ENCODE measurements at places on chromosomes 1 and 21. TPM values are rescaled to one million over a fixed set of nuclear protein-coding genes. Genes with fewer than 3 reads are reported as not detected.

NEGR1 gene
- total RNA-seq = not detected

ICOSLG gene
- 2.2 TPM for total RNA-seq

PTPN22 gene
- total RNA-seq = not detected

NBPF19 gene
- total RNA-seq = 3.7 TPM

LCA5L gene
- total RNA-seq = 1.8 TPM

RAP1GAP gene
- 12.0 TPM for total RNA-seq

NBPF11 gene
- total RNA-seq = 4.4 TPM

OR2L13 gene
- not detected for total RNA-seq

GJA5 gene
- not detected for total RNA-seq

LYST gene
- total RNA-seq = 5.8 TPM

PCP4 gene
- total RNA-seq = not detected

SLC25A34 gene
- 0.25 TPM for total RNA-seq

EDARADD gene
- 3.1 TPM for total RNA-seq

KCNK1 gene
- total RNA-seq = 19.4 TPM

TRIM58 gene
- not detected for total RNA-seq

STIL gene
- 10.9 TPM for total RNA-seq

PDE4B gene
- 15.8 TPM for total RNA-seq

RNU1-3 gene
- not detected for total RNA-seq

DNALI1 gene
- not detected for total RNA-seq

UTS2 gene
- not detected for total RNA-seq

CFAP141 gene
- not detected for total RNA-seq

SPATA1 gene
- 0.43 TPM for total RNA-seq

CELA3A gene
- not detected for total RNA-seq

APCS gene
- not detected for total RNA-seq

OLIG2 gene
- total RNA-seq = not detected

DCDC2B gene
- not detected for total RNA-seq

All from A549 treated with RU486 at 1 μM for 4 hours (cell line).